ENCODE measurements at places on chromosomes 1 and 21.

DNA sequence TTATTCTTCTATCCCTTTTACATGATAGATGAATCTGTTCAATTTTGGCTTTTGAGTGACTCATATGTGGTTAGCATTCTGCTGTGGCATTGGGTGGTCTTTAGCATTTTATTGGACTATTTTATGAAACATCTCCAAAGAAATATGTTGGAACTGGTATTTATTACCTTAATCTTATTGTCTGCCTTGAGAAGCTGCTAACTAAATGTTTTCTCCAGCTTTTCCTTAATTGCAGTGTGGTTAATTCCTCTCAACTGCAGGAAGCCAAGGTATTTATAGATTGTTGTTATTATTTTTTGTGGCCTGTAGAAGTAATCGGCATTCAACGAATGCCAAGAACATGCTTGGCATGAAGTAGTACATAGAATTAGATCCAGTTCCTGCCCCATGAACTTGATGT is 64.1 kb downstream of the NOS1AP start:
- no peak for DNase-seq

DNA sequence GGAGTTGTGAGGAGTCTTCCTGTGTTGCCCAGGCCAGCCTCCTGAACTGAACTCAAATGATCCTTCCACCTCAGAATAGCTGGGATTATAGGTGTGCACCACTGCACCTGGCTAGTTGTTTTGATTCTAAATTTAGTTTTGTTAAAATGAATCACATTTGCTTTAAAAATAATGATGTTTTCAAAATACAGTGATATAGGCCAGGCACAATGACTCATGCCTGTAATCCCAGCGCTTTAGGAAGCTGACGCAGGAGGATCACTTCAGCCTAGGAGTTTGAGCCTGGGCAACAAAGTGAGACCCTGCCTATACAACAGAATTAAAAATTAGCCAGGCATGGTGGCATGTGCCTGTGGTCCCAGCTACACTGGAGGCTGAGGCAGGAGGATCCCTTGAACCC is 24.3 kb downstream of the RTCA start:
- no peak for DNase-seq

DNA sequence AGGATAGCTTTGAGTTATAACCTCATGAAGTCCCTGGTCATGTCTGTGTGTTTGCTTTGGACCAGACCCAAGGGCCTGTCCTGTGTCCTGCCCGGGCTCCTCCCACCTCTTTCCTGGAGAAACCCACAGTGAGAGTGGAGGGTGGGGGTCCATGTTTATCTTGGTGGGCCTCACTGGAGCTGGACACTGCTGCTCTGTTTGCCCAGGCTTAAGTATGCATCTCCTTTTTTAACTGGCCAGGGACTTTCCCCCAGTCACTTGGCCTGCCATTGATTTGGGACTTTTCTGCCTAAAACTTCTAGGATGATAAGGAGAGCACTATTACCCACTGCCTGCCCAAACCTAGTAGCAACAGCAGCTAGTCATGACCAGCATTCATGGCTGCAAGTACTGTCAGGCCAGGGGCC is 49.8 kb downstream of the DDR2 start:
- no peak for DNase-seq

GRCh38 chr1:184954232-184954995 is 19.9 kb downstream of the NIBAN1 start:
- no peak for DNase-seq

- DNase-seq, result no peak
Measured at GRCh38 chr1:109280862-109281261, 2.1 kb downstream of the PSRC1 start.

DNA sequence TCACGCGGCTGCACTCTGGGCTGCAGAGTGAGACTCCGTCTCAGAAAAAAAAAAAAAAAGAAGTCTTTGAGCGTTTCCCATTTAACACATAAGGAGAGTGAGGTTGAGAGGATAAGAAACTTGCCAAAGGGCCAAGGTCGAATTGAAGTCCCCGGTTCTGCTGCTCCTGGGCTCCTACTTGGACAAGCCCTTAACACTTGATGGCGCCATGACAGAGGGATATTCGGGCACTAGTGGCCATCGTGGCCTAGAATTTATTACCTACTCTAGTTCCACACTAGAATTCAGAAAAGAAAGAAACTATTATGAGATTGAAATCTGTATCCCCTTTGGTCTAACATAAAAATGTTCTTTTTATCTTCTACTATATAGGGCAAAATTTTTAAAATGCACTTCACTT is 65.7 kb upstream of the NEK2 start:
- no peak for DNase-seq

DNA sequence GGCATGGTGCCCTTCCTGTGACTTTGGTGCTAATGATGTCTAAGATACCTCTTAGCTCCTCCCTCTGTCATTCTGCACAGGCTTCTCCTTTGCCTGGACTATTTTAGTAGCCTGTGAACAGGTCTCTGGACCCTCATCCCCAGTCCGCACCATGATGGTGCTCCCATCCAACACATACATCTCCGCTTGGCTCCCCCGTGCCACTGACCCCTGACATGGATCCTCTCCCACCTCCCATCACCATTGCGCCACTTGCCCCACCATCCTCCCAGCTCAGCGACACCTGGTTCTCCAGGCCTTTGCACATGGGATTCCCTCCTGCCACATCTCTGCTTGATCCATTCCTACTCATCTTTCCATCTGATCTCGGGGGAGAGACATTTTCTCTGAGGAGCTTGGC is 33.9 kb downstream of the RUNX3 start:
- no peak for DNase-seq

- DNase-seq, result no peak
Measured at GRCh38 chr1:90200646-90201205, 205.8 kb downstream of the ZNF326 start.

DNA sequence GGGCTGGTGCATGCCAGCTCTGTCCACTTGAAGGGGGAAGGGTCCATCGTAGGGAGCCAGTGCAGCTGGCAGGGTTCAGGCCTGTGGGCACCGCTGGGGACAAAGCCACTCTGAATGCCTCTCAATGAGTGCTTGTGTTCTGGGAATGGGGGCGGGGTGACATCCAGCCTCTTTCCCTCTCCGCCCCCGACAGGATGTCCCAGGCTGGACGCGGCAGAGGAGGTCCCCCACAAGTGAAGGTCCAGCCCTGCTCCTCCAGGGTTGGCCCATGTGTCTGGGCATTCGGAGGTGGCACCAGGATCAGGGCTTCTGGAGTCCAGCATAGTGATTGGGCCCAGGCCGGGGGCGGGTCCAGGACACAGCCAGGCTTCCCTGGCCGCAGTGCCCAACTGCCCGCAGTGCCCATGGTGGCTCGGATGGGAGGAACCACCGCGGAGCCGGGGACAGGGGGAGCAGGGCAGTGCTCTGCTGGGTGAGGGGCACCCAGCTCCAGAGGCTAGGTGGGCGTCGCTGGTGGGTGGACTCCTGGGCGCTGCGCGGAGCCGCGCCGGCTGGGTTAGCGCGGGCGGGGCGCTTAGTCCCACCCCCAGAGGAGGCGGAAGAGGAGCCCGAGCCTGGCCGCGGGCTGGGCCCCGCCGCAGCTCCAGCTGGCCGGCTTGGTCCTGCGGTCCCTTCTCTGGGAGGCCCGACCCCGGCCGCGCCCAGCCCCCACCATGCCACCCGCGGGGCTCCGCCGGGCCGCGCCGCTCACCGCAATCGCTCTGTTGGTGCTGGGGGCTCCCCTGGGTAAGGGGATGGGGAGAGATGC is at the start of gene SHISA4:
Gene SHISA4, plus strand, starts transcription at position 617 of the 808 bp plus-strand sequence. Its CDS starts 97 bp downstream, at position 714.
- DNase-seq, result no peak

- DNase-seq, result no peak
Measured at GRCh38 chr1:174580801-174581200, 133.0 kb downstream of the GPR52 start.

- no peak for DNase-seq
Measured at GRCh38 chr1:109466452-109467300, at the start of gene SYPL2. Gene SYPL2, plus strand, starts transcription at chr1:109466546. Its CDS starts 298 bp downstream, at chr1:109466844.

- DNase-seq, result no peak
Measured at GRCh38 chr21:14926186-14926585, 138.6 kb downstream of the NRIP1 start.

GRCh38 chr1:1106510-1107221 is 9.2 kb downstream of the C1orf159 start:
- DNase-seq, result no peak

- no peak for DNase-seq
Measured at GRCh38 chr1:22207511-22208267, 64.8 kb upstream of the WNT4 start.

GRCh38 chr1:245086389-245086969 is 68.3 kb upstream of the KIF26B start:
- DNase-seq, result no peak

DNA sequence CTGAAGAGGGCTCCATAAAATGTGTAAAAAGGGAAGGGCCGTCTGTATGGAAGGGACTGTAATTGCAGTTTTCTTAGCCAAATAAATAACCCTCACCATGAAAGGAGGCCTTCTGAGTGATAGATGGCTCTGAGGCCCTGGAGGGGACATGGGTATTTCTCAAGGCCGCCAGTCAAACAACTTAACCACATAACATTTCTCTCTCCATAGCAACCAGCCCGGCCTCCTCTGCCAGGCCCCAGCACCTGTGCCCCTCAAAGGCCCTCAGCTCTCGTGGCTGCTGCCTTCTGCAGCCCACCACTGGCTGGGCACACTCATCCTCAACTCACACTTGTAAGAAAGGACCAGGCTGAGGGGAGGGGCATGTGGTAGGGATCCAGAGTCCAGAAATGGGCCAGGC is 57.0 kb upstream of the GJB5 start:
- no peak for DNase-seq

DNA sequence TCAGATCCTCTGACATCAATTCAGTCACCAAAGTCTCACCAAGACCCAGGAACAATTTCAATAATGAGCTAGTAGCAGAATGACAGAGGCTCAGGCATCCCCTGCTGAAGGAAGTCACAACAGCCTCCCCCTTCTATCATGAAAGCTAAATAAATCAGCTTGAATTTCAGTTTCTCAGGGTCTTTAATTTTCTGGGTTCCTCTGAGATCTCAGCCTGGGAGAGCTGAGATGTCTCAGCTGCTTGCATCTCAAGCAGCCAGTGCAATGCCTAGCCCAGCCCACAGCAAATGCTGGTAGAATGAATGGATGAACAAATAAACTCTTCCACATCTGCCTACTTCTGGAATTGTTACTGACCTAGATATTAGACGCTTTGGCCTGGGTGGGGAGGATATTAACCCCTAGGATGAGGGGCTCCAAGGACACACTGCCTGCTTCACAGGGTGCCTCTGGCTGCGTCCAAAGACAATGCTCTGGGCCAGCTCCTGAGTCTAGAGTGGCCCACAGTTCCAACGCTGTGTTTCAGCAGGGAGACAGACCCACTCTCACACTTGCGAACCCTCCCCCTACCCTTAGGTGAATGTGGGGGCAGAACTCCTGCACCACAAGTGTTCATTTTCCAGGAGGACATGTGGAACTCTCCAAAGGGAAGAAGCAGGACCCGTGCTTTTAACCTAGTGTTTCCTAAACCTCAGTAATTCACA is 11.2 kb upstream of the LORICRIN start:
- DNase-seq, result no peak

GRCh38 chr1:37267111-37267835 is 207.1 kb upstream of the ZC3H12A start:
- no peak for DNase-seq

GRCh38 chr1:31591425-31592093 is 15.2 kb downstream of the TINAGL1 start:
- DNase-seq, result no peak

DNA sequence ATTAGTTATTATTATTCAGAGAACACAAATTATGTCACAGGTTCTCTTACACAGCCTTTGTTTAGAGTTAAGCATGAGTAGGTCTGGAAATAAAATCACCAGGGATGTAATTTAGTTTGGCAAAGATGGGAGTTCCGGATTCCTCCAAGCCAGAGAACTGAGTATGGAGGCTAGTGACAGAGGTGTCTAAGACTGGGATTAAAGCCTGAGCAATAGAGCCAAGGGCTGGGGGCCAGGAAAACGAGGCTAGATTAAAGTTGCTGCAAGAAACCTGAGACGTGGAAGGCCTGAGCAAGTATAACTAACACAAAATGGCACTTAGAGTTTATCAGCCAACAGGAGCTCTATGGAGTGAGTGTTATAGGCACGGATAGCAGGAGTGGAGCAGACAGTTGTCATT is 381.6 kb downstream of the SRGAP2C start:
- no peak for DNase-seq

- DNase-seq, result no peak
Measured at GRCh38 chr21:42526379-42526727, 12.7 kb downstream of the SLC37A1 start.

DNA sequence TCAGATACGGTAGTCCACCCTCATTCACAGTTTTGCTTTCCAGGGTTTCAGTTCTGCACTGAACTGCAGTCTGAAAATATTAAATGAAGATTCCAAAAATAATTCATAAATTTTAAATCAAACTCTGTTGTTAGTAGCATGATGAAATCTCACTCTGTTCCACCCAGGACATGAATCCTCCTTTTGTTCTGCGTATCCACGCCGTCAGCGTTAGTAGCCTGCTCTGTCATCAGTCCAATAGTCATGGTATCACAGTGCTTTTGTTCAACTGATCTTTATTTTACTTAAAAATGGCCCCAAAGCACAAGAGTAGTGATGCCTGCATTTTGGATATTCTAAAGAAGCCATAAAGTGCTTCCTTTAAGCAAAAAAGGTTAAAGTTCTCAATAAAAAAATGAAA is 23.9 kb downstream of the CHD1L start:
- DNase-seq, result no peak

Data from NCI-H2081 treated with DMSO at 0.1 percent for 48 hours (cell line).